ENCODE measurements at places on chromosomes 5 and 9.

DNA sequence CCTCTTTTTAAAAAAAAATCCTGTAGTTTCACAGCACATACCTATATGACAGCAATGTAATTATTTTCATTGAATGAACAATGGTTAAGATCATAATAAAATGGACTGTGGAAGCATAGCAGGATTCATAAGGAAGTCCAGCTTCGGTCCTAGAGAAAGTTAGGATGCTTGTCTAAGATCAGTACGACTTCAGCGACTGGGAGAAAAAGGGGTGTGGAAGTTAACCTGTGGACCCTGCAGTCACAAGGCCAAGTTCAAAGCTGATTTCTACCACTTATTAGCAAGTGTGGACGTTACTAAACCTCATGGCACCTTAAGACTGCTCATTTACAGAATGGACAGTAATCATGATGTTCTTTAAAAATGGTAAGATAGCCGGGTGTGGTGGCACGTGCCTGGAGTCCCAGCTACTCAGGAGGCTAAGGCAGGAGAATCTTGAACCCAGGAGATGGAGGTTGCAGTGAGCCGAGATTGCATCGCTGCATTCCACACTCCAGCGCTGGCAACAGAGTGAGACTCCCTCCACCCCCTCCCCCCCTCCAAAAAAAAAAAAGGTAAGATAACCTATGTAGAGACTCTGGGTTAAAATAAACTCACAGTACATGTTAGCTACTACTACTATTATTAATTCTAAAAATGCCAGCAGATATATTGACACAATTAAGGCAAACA lies 71.6 kb upstream of the PCA3 start:
- no peak for DNase-seq

GRCh38 chr9:128242124-128242523 lies 33.7 kb downstream of the GOLGA2 start:
- no peak for DNase-seq

GRCh38 chr9:90099262-90099963 lies 494.6 kb downstream of the GADD45G start:
- DNase-seq: no peak

DNA sequence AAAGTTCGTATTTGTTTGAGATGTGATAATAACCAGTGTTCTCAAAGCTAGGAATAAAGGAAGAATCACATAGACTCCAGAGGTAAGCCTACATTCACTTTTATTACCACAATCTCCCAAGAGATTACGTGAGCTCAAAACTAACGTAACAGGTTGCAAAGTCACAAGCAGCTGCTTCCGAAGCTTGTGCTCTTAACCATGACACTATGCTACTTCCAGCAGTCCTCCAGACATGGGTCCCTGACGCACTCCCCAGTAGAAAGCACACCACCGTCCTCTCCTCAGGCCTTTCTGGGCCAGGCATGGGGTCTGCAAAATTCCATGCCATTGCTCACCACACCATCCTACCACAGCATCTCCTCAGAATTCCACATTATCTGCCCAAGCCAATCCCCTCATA lies 84.6 kb downstream of the PAX5 start:
- no peak for DNase-seq

DNA sequence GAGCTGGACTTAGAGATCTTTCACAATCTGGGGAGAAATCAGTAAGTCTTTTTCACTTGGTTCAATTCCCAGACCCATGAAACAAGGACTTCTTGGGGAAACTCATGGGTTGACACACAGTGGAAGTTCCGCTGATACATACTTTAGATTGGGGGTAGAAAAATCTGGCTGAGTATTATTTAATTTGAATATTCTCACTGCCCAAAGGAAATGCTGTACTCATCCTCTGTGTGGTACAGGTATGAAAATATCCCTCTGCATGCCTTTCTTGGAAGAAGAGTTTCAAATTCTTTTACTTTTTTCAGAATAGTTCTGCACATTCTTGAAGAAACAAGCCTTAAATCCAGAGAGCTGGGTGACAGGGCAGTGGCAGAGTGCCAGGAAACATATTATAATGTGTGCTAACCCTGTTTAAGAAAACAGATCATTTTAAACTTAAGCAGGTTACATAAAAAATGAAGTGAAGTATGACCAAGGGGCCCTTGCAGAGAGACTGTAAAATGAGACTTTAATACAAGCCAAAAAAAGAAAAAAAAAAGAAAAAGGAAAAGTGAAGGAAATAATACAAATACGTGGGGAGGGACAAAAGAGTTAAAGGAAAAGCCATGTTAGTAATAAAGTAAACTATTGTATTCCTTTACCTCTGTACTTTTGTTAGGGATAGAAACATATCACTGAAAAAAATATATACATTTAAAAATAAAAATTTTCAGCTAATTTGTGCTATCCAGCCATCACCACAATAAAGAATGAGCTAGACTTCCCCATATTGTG lies 173.4 kb upstream of the NR3C1 start:
- no peak for DNase-seq

DNA sequence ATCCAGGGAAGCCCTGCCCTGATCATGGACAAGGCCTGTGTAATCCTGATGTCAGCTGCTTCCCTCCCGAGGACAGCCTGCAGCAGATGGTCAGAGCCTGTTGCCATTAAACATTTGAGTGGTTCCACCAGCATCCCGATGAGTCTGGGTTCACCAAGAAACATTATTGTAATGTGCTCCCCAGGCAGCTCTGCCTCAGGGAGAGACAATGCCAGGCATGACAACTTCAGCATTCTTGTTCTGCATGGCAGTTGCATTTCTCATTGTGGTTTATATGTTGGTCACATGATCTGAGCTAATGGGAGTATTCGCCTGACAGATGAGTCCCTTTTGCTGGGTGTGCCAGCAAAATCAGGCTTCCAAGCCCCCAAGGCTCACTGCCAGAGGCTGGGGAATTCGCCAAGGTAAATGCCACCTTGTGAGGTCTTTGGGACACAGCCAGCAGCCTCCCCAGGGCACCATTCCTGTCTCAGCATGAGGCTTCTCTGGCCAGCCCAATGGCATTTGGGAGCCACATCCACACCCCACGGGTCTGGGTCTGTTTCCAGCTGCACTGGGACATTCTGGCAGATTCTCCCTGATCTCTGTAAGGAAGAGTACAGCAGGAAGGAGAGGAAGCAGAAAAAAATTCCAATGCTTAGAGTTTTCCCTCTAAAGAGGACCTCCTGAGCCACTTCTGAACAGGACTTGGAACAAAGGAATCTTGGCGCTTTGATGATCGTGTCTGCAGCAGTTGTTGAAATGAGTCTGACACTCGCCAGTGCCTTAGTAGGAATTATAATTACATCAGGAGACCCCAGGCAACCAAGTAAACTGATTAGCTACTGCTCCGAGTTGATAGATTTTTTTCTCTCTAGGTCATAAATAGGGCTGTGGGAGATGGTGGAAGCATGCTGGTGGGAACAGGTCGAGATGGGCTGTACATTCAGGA lies 18.7 kb downstream of the KCNIP1 start:
- DNase-seq: no peak

DNA sequence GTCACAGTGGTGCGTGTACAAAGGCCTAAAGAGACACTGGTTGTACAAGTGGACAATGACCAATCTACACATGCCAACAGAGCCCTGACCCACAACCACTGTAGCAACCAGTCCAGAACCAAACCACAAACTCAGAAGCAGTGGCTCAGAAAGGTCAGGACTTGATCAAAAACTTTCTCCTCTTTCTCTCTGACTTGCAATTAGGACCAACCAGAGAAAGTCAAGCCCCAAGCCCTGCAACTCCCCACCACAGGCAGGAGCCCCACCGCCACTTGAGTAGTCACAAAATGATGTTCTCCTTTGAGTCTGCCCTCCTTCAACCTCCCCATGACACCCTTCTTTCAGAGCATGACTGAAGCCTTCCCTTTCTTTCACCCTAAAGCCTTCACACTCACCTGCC lies 291.8 kb downstream of the CDH10 start:
- no peak for DNase-seq

DNA sequence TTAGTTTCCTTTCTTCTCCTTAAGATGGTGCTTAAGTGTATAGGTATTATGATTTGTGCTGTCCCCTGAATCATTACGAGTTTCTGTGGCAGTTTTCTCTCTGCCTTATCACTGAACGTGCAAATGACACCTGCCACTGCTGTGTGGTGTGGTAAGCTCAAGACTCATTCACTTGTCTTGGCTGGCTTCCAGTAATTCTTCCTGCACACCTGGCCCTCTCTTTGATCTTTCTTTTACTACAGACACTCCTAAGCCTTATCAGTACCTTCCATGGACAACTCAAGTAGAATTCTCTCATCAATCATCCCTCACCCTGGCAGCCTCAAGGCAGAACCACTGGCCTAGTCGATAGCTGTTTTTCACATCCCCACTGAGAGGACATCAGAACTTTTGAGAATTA lies 82.6 kb upstream of the ADAMTS19 start:
- DNase-seq: no peak

DNA sequence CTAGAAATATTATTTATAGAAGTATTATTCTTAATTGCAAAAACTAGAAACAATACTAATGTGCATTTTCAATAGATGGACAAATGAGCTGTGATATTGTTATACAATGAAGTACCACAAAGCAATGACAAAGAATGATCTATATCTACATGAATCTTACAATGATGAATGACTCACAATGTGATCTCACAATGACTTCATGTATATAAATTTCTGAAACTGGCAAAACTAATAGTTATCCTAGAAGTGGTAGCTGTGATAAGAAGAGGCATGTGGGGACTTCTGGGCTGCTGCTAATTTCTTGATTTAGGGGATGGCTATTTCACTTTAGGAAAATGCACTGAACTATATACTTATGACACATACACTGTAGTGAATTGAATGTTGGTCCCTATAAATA lies 396.0 kb upstream of the ZNF608 start:
- no peak for DNase-seq

DNA sequence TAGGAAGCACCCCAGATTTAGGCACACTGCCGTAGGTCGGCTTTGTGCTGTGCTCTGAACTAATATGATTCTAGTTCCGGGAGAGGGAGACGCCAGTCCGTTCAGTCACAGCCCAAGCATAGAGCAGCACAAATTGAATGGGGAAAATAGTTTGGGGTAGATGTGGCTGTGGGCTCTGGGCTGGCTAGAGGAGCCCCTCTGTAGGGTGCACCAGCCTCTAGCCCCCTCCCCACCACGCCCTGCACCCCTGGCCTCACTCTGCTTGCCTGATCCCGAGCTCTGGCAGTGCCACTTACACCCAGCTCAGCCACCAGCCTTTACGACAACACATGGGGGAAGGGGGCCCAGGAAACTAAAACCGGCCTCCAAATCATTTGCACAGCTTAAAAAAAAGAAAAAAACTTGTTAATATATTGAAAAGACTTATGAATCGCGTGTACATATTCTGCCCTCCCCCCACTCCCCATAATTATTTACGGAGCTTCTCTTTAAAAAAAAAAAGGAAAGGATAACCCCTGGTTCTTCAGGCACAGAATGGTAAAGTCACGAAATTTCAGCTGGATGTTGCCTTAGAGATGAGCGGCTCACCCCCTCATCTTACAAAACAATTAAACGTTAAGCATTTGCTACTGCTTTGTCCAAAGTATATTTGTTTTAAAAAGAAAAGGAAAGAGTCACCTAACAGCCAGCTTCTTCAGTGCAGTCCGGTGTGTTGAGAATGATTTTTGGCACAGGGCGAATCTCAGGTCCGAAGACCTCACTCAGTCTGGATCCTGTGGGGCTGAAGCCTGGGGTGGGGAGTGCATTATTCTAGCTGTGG lies 3.5 kb downstream of the LMX1B start:
- no peak for DNase-seq

- DNase-seq: no peak
Observed at GRCh38 chr5:146344155-146345118, 5.8 kb downstream of the POU4F3 start.

- peak; percentile 67 for DNase-seq
Observed at GRCh38 chr5:170273968-170274710, 23.4 kb downstream of the LCP2 start.

DNA sequence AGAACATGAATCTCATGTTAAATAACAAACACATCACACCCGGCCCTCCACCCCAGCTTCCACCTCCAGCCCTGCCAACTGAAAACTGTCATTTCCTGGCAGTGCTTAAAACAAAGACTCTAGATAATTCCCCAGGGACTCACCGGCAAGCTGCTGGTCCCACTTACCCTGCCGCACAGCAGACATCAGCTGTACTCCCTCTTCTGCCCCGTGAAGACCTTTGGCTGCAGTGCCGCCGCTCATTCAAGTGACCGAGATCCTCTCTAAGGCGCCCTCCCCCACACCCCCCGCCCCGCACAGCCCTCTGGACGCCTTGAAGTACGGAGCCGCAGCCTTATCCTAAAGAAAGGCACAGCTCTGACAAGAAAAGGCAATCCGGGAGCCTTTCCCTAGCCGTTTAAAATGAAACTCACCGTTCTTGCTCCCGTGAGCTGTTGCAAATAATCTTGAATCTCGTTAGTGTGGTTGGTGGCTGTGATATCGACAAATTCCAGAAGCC lies 434 bp downstream of the GLRX start:
- peak; percentile 42 for DNase-seq

- no peak for DNase-seq
Observed at GRCh38 chr5:90293931-90294330, 115.6 kb downstream of the CETN3 start.

- DNase-seq: no peak
Observed at GRCh38 chr9:72583370-72583769, 62.0 kb downstream of the TMC1 start.

GRCh38 chr9:88953381-88954029 lies 37.8 kb upstream of the S1PR3 start:
- no peak for DNase-seq

DNA sequence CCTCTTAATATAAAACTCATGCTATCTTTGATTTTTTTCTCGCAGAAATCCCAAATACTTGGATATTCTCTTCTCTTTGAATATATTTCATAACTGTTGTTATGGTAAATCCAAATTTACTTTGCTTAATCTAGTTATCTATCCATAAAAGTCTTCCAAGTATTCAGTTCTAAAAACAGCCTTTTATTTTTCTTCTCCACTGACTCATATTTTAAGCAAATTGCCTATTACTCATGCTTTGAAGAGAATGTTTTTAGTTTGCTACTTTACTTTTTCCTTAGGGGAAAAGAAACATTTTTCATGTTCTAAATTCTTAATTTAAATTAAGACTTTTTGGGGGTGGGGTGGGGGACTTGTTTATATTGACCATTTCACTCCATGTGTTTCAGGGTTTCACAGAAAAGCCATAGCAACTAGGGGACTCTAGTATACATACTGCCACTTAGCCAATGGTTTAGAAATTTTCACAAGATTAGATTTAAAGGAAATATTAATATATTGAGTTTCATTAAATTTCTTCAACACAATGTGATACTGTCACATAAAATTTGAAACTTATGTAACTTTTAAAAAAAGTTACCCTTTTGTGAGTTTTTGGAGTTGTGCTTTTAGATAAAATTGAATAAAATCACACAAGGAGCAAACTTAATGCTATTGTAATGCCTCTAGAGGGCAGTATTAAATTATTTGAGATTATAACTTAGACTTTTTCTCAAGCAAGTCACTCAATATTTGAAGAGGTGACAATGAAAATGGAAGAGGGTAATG lies 545.8 kb upstream of the ARRDC3 start:
- no peak for DNase-seq

GRCh38 chr5:142063878-142064331 lies 44.7 kb upstream of the NDFIP1 start:
- DNase-seq: peak; percentile 96

GRCh38 chr5:165209101-165209727 lies 1703.8 kb downstream of the MAT2B start:
- DNase-seq: no peak

Measured in anterior cingulate cortex (tissue), 58 donors.